ENCODE measurements at places on chromosomes 4 and X.

DNA sequence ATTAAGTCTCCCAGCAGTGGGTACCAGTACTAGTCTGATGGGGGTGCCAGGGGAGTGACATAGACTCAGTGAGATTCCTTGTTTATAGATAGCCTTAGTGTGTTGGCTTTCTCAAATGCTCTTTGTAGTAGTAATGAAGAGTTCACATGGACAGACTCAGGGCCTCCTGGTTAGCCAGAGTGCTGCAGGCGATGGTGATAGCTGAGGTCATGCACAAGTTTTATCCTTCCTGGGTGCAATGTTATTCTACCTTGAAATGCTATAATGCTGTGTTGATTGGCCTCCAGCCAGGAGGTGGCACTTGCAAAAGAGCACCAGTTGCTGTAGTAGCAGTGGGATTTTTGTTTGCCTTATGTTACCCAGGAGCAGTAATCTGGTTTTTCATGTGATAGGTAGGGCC is 35.5 kb upstream of the ADH4 start:
- DNase-seq = no peak

DNA sequence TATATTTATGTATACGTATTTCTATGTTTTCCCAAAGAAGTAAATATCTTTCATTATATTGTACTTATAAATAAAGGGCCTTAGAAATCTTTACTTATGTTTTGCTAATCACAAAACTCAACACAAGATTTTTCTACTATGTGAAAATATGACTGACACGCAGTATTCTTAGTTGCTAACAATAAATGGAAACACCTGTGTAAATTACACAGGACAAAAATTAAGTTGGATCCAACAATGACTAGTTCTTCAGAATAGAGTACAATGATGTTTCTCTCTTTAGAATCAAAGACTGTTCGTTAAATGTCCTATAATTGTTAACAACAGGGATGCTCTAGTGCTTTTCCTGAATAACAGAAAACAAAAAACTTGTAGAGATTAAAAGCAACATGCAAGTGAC is 96.1 kb downstream of the PPP3CA start:
- DNase-seq = no peak

GRCh38 chrX:45842207-45842925 is 641.7 kb upstream of the DIPK2B start:
- no peak for DNase-seq

- no peak for DNase-seq
Measured at GRCh38 chrX:5644776-5645175, 583.9 kb downstream of the NLGN4X start.

DNA sequence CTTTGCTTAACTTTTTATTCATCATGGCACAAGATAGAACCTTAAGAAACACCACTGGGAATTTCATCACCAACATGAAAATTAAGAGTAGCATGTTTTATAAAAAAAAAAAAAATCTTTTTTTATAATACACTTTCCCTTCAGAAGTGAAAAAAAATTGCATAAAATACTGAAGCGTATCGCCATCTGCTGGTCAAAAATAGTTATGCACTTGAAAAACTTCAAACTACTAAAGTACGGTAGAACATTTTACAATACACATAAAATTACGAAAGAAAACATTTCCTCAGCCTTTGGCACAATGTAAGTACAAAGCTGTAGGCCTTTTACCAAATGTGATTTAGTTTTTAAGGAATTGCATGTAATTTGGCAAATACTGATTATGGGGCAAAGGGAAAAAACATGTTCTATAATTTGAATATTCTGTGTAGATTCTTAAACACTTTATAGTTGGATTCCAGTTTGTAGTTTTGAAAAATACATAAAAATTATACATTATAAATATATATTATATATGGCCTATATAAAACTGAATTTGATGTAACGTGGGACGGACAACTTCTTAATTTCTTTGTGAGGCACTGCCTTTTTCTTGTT is 26.5 kb downstream of the HCCS start:
- DNase-seq = peak; percentile 57

DNA sequence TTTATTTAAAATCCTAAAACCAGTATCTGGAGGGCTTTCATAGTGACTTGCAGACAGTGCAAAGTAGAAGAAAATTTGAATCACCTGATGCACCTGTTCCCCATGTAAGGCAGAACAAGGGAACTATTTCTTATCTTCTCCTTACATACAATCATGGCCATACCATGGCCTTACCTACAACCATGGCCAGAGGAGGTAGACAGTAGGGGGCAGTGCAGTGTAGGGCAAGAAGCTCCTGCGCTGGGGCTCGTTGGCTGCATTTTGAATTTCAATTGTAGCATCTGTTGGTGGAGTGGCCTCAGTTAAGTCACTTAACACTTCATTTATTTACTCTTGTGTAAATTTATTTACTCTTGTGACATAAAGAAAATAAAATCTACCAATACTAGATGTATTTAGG is 33.0 kb downstream of the GALNTL6 start:
- peak; percentile 68 for DNase-seq

GRCh38 chrX:41452565-41453356 is 5.6 kb downstream of the NYX start:
- no peak for DNase-seq

- DNase-seq = no peak
Measured at GRCh38 chrX:9532349-9532748, 67.5 kb downstream of the TBL1X start.

DNA sequence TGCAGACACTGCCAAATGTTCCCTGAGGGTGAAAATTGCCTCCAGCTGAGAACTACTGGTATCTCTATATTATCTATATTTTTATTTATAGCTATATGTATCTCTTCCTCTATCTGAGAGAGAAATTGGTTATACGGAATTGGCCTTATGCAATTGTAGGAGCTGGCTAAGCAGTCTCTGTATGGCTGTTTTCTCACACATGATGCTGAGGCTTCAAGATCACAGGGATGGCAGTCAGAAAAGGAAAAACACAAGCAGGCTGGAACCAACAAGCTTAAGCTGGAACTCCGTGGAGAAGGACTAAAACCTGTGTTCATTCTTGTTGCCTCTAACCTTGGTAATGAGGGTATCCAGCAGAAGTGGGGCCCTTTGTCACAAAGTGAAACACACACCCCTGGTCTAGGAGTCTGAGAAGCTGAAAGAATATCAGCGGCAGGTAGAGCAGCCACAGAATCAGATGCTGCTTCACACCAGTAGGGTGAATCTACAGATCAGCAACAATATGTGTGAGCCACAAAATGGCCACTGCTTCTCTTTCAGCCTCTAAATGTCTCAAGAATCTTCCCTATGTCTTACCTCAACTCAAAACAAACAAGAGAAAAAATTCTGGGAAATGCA is 166.5 kb upstream of the PPP1R2C start:
- peak; percentile 48 for DNase-seq

DNA sequence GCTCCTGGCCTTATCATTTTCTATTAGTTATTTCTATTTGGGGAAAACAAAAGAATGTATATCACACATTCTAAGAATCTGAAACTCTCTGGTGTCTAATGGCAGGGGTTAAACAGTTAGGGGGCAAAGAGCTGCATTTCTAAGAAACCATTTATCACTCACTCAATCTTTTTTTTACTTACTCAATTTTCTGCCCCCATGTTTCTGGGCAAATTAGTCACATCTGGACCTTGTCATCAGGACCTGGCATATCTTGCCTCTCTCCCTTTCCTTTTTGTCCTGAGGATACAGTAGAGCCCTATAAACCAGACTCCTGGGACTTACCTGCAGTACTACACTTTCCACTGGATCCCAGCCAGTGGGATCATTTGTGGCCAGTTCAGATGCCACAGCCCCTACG is 89.1 kb downstream of the ANXA3 start:
- DNase-seq = no peak

GRCh38 chr4:117770269-117771102 is 263.8 kb upstream of the NDST3 start:
- DNase-seq = no peak

- no peak for DNase-seq
Measured at GRCh38 chr4:129254526-129254925, 158.6 kb downstream of the C4orf33 start.

DNA sequence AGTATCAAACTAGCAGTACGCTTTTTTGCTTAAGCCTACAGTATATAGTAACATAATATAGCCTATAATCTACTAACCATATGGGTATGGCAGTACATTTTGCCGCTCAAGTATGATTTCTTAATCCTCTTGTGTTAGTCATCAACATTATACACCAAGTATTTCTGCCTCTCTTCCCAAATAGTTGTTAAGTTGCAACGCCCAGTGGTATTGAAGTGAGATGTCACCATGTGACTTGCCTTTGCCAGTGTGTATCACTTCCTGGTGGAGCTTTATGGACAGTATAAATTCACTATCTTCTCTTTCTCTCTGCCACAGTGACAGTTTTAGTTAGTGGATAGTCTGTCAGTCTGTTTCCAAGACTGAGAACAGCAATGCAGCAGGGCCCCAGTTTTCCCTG is 535.5 kb downstream of the PDHA2 start:
- DNase-seq = no peak

GRCh38 chr4:38581426-38582106 is 82.4 kb upstream of the KLF3 start:
- no peak for DNase-seq

DNA sequence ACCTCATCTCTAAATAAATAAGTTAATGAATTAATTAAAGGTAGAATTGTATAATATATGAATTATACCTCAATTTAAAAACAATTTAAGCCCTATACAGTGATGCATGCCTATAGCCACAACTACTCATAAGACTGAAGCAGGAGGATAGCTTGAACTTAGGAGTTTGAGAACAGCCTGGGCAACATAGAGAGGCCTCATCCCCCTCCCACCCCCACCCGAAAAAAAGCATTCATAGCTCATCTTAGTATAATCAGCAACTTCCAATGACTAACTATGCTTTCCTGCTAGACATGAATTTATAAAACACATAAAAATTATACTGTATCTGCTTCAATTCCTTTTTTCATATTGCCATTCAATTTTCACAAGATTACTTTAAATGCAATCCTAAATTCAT is 1.6 kb downstream of the LRBA start:
- peak; percentile 18 for DNase-seq

DNA sequence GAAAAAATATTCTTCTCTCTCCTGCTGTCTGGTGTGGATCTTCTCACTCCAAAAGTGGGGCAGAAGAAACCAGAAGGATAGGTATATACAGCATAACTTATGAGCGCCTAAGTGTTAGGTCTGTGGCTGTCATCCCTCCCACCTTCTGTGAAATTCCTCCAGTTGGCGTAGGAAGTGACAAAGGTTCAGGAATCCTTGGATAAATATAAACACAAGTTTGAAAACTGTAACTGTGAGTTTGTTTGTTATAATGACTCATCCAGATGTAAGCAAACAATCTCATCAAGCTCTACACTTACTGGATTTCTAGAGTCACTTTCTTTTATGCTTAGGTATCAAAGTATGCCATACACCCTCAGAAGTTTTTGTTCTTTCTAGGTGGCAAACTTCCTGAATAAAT is 405.2 kb downstream of the FAT4 start:
- no peak for DNase-seq

GRCh38 chr4:56681158-56681852 is at the start of gene HOPX:
TSS of gene HOPX (minus strand) at chr4:56681296. CDS start at chr4:56657816, 23,480 bp downstream.
- no peak for DNase-seq

DNA sequence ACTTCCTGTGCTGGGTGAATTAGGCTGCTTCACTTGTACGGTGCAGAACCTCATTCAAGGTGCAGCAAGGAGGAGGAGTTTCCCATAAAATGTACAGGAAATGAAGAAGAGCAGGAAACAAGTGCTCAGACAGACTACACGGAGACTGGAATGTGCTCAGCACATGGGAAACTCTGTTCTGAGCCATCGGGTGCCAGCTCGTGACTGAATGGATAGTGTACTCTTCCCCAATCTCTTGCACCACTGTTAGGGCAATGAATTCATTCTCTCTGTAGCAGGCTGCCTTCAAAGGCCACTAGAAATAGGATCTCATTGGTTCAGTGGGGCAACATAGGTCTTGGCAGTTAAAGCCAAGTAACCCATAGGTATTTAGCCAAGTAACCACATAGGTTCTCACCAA is 200.0 kb upstream of the LDB2 start:
- no peak for DNase-seq

- DNase-seq = no peak
Measured at GRCh38 chr4:106864231-106864630, 171.9 kb downstream of the DKK2 start.

GRCh38 chrX:11059933-11060332 is 51.2 kb upstream of the HCCS start:
- DNase-seq = no peak

DNA sequence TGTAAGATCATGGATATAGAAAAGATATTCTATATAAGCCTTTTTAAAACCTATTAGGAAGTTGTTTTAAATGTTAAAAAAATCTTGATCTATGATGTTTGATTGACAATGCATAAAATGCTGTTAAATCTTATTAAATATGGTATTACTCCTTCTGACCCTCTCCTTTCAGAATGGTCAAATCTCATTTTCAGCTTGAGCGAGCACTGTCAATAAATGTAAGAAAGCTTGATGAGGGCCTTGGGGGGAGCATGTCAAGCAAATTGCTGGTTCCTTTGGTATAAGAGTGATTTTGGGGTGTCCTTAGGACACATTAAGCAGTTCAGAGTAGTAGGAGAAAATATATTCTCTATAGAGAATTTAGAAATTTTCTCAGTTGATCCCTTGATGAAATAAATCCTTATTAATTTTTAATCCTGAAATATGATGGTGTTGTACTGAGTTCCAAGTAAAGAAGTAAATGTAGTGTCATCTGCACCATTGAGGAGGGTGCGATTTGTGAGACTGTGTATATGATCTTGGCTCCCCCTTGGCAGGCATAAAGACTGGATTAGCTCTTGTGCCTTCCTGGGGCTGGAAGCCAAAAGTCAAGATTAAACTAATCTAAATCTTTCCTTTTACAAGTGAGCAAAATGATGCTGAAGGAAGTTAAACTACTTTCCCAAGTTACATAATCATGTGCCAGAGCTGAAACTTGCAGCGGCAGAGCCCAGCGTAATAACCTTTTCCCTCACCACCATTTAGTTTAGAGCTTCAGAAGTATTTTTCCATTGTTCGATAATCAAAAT is 82.6 kb upstream of the ANK2 start:
- DNase-seq = no peak

DNA sequence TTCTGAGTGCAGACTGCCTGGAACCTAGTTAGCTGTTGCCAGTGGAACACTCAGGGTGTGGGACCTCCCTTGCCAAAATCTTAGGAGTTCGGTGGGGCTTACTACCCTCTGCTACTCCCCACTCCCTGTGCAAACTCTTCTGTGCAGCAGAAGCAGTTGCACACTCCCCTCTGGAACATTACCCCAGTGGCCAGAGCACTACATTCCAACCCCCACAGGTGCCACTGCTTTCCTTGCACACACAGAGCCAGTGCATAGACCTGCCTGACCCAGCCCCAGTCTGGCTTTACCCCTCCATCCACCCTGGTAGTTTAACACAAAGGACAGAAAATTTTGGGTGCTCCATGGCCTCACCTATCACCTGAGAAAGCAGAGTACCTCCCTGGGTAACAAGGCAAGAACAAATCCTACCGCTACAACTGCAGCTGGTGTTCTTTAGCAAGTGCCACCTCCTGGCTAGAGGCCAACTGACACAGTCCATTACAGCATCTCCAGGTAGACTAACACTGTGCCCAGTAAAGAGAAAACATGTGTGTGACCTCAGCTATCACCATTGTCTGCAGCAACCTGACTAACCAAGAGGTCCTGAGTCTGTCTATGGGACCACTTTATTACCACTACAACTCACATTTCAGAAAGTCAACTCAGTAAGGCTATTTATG is 11.5 kb upstream of the RASSF6 start:
- no peak for DNase-seq

- DNase-seq = no peak
Measured at GRCh38 chr4:41408859-41409593, 128.9 kb upstream of the LIMCH1 start.
